ENCODE measurements at places on chromosomes 16 and 17.
A peak's percentile ranks its signal among the peaks of the same experiment; 100 is the strongest.

DNA sequence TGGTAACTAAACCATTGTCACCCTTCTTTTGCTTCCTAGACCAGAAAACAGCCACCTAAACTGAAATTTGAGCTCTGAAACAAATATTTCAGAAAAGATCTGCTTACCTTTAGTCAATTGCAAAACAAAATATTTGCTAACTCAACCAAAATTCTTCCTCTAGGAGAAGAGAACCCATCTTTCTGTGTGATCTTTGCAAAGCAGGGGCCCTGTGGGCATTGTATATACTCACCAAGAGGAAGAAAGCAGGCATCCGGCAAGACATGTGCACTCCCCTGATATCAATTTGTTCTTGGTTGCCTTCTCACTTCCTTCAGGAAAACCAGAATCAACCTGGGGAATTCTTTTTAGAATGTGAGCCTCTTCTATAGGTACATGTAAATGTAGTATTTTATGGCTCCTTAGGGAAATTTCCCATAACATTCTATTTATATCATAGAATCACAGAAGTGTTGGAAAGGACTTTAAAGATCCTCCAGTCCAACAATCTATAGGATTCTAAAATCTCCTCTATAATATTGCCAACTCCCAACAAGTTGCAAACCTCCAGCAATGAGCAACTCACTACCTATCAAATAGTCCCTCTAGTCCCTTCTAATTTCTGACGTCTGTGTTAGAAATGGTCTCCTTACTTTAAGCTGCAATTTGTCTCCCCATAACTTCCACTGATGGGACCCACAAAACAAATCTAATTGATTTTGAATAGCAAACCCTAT, 966 bp downstream of the SLFN14 start:
- no peak for DNase-seq

- DNase-seq = no peak
Measured at GRCh38 chr16:55574811-55575210, 8.3 kb downstream of the CAPNS2 start.

DNA sequence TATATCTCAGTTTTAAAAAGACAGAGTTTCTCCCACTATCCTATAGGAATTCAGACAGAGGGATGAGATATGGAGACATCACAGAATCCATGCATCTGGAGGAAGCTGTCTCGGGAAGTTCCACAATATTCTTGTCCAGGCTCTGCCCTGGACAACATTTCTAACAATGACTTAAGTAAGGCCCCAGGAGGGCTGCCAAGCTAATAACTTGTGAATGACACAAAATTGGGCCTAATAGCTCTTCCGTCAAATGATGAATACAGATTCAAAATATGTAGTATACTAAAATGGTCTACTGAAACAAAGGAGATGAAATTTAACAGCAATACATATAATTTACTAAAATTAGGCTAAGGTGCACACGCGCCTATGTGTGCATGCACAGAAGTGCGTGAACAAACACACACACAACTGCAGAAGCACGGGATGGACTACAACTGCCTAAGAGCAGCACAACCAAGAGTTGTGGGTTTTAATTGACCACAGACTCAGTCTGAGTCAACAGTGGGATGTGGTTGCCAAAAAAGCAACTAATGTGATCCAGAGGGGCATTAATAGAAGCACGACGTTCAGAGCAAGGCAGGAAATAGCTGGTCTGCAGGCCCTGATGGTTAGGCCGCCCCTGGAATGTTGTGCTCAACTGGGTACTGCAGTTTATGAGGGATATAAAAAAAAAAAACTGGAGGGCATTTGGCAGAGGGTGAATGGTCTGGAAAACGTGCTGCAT, 26.3 kb upstream of the HS3ST2 start:
- no peak for DNase-seq

- no peak for DNase-seq
Measured at GRCh38 chr16:1196494-1196893, 28.6 kb downstream of the TPSG1 start.

- DNase-seq = no peak
Measured at GRCh38 chr16:7303660-7304200, 28.9 kb upstream of the RBFOX1 start.

DNA sequence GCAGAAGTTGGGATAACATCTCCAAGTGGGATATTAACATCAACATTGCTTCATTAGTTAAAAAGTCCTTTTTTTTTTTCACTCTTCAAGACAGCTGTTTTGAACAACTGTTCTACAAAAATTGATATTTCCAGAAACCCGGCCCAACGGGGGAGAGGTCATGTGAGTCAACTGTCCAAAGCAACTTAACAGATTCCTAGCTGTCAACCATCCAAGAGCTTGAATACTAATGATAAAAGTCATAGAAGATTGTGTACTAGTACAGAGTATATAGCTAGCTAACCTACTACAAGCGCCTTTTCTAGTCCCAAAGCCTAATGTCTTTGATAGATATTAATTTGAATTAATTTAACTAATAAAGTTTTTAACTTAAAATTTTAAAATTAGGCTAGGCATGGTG, 172.0 kb downstream of the CYB561 start:
- DNase-seq = no peak

DNA sequence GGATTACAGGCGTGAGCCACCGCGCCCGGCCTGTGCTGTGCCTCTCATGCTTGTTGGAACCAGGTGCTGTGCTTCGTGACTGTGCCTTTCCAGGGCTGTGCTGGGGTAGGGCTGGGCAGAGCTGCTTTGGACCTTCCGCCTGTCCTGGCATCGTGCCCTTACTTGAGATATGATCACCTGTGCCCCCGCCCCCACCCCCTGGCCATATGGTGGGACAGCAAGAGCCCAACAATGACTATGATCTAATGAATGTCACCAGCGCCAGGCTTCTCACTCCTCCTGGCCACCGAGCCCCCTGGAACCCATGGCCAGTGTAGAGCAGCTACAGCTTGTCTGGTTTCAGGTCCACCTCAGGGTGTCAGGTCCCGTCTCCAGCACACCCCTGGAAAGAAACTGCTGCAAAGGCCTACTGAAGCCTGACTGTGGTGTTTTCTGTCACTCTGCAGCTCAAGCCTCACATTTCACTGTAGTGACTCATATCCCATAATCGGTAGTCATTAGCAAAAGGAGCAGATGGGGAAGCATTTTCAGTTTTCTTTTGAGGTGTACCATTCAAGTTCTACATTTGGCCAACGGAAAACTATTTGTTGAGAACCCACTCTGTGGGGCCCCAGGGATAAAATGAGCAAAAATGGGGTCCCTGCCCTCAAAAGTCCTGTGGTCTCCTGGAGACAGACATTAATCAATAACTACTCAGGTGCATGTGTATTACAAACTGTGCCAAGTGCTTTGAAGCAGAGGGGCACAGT, 22.1 kb downstream of the FCSK start:
- DNase-seq = no peak

DNA sequence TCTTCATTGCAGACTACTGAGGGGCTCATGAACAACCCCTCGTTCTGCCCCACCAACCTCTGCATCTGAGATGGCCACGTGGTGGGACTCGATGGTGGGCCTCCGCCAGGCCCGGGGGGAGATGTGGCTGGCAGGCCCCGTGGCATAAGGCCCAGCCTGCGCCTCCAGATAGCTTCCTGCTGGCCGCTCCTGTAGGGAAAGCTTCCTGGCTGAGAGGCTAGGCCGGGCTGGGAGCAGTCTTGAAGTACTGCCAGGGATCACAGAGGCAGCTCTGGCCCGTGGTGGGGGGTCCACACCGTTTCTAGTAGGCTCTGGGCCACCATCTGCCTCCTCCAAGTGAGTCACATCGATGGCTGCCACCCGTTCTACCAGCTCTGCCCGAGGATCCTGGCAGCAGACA, 7.6 kb downstream of the CAMKK1 start:
- no peak for DNase-seq

DNA sequence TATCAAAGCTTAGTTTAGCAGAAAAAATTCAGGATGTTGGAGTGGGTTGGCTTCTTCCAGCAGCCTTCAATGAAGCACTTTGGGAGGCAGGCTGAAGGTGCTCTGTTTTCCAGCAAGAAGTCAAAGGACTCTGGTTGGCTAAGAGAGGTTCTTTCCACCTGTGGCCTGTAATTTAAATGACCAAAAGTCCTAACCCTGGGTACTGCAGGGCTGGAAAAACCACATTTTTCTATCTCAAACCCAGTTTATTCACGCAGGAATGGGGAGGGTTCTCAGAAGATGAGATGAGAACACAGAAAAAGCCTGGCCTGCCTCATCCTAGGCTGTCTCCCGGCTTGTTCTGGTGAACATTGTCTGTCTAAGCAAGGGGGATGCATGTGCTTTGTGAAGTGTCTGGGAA, 68.6 kb upstream of the ZFHX3 start:
- DNase-seq = no peak

- peak; percentile 37 for DNase-seq
Measured at GRCh38 chr16:29029168-29029994, 44.5 kb downstream of the LAT start.

DNA sequence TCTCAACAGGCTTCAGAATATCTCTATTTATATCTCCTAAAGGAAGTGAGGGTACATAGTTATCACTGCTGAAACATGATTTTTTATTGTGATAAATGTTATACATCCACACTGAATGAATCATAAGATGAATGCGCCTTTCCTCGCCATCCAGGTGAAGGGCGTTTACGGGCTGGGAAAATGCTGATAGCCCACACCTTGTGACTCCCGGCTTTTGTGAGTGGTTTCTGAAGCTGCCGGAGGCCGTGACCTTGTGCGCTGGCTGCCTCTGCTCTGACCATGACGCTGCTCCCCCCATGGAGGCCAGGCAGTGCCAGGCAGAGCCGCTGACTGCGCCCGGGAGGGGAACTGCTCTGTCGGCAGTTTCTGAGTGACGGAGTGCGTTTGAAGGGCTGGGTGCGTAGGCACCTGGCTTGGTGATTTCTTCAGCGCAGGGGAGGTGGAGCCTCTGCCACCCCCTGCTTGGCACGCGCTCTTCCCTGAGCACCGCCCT, 97.2 kb downstream of the RAP1GAP2 start:
- no peak for DNase-seq

- no peak for DNase-seq
Measured at GRCh38 chr16:58379736-58380135, 12.5 kb upstream of the GINS3 start.

DNA sequence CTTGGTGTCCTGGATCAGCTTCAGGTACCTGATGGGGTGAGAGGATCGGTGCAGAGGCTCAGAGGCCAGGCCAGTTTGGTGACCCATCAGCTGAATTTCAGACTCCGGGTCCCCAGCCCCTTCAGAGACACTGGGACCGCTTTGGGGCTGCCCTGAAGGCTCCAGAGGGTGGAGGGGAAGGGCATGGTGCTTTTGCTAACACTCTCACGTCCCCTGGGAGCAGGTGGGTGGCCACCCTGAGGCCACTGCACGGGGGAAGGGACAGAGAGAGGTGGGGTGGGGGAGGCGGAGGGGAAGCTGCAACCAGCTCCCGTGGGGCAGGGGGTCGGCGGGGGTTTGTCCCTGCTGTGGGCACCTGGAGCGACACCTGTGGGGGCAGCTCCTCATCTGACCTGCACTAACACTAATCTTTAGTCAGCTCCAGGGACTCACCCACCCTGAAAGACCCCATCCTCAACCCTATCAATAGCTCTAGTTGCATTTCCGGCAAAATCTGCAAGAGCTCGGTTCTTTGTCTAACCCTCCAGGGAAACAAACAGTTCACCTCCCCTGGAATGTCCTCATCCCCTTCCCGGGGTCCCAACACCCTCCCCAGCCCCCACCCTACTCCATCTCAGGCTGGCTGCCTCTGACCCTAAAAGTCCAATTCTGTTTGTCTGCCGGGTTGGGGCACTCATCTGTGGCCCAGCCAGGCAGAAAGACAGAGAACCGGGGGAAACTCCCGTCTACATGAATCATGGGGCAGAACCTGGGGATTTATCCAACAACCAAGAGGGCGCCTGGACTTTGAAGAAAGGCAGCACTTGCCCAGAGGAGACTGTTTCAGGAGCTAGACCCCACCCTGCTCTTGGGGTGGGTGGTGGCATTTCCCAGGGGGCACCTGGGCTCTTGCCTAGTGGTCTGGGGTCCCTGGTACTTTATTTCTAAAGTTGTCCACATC, 91.9 kb upstream of the CBX4 start:
- DNase-seq = no peak

- no peak for DNase-seq
Measured at GRCh38 chr17:78548725-78549124, 28.5 kb downstream of the DNAH17 start.

DNA sequence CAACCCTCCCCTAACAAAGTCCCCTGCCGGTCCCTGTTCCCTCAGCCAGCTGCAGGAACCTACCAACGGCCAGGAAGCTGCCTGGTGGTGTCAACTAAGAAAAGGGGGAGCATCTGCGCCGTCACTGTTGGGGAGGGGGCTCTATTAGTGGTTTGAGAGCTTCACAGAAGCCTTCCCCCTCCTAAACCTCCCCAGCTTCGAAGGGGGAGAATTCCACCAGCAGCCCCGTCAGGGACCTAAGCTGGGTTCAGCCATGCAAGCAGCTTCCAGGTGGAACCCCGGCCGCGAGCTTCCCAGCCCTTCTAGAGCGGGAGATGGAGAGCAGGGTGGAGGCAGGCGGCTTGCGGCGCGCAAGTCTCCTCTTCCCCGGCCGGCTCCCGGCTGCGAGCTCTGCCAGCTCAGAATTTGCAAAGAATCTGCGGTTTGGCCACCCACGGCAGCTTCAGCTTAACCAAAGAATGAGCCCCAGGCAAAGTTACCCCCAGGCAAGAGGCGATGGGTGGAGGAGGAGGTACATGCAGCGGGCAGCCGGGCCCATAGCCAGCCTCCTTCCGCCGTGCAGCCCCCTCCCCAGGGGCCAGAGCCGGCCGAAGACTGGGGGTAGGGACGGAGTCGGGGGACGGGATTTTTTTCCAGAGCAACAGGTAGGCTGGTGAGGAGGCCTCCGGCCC, 33.7 kb downstream of the DDX19A start:
- no peak for DNase-seq

DNA sequence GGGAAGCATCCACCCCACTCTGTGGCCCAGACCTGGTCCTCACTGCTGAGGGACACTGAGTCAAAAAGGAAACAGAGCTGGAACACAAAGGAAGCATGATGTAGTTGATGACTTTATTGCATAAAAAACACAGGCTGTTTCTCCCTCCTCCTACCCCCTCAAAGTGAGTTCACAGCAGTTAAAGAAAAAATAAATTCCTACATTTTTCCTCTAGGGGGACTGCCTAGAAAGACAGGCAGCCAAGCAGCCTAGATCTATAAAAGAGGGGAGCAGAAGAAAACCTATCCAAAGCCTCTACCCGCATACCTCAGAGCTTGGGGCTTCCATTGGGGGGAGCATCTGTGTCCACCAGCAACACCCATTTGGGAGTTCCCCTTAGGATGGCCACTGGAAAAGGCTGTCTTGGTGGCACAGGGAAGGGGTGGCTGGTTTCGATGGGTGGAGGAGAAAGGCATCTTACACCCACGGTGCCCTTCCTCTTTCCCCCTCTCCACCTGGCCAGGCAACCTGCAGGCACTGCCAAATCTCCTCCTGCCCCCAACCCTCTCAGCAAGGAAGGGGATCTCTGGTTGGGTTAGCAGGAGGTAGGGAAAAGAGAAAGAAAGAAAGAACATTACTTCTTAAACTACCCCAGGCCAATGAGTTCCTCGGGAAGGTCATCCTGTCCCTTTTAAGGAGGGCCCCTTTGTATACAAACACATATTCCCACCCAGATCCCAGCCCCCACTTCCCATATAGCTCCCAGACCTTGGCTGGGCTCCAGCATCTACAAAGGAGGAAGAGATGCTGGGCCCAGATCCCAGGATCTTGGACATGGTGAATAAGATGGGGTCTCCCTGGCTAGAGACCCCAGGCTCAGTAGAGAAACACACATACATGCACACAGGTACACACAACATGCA, 4.0 kb upstream of the SCRN2 start:
- DNase-seq = no peak

GRCh38 chr16:8655184-8655717, 19.2 kb upstream of the ABAT start:
- DNase-seq = no peak
